ENCODE measurements at places on chromosomes 3 and 15.

DNA sequence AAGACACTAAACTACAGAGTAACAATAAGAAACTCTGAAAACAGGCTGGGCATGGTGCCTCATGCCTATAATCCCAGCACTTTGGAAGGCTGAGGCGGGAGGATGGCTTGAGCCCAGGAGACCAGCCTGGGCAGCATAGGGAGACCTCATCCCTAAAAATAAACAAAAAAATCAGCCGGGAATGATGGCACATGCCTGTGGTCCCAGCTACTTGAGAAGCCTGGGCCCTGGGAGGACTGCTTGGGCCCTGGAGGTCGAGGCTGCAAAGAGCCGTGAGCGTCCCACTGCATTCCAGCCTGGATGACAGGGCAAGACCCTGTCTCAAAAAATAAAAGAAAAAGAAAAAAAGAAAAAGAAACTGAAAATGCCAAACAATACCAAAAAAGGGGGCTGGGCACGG lies 55.4 kb downstream of the TMCC1 start:
- no peak for DNase-seq

DNA sequence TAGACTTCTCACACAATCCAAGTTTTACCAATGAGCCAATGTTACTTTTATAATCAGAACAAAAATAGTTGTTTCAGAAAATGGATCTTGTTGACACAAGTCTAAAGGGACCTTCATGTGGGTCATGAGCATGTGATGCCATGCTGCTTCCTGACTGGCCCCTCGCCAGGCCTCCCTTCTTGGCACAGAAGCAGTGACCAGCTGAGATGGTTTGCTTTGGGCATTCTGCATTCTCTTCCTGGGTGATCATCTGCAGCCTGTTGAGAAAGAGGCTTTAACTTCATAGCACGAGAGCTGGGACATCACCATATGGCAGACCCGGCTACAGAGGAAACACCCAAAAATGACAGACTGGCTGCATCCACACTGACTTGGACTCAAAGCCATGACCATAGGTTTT lies 45.7 kb downstream of the TGM4 start:
- DNase-seq, result no peak

DNA sequence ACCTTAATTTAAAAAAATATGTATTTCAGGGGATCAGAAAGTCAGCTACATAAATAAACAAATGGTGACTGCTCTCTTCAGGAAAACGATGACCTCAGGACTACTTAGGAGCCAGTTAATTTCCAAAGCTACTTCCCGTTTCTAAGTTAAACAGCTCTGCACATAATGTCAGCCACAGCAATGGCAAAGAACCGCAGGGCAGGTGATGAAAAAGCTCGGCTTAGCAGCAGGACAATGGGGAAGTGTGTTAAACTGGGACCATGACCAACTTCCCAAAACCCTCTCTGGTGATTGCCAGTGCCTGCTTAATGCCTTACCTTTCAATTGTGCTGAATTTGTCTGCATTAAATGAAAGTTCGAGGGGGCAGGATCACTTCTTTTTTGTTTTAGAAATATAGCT lies 258.9 kb downstream of the FHIT start:
- no peak for DNase-seq

DNA sequence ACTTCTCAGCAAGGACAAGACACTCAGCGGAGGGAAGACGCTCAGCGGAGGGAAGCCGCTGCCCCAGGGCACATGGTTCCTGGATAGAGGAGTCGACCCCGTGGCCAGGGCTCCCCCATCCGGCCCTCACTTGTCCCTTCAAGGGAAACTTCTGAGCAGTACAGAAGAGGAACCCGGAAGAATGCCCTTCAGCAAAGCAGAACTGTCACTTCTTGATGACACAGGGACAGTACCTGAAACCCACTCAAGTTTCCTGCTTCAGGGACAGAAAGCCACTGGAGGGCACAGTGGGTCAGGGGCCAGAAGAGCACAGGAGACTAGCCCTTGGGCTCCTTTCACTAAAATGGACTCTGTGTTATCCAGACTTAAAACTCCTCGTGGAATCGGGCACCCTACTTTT lies 97.8 kb upstream of the RPL32 start:
- no peak for DNase-seq

DNA sequence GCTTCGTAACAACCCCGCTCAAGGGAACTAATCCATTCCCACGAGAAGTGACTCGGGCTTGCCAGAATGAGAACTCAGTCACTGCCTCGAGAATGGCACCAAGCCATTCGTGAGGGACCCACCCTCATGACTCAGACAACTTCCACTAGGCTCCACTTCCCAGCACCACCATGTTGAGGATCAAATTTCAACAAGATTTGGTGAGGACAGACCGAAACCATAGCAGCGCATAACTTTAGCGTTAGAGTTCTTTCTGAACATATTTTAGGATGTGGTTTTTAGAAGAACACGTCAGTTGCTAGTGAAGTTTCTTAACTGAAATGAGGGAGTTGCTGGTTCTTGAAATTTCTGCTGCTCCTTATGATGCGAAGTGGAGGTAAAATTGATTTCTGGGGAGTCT lies 13.5 kb downstream of the PTPRG start:
- DNase-seq, result no peak

GRCh38 chr15:70783041-70783440 lies 19.7 kb upstream of the UACA start:
- DNase-seq, result no peak

GRCh38 chr15:50123861-50124557 lies 5.0 kb upstream of the ATP8B4 start:
- DNase-seq, result no peak

- no peak for DNase-seq
Observed at GRCh38 chr3:166955201-166955939, 424.7 kb downstream of the ZBBX start.

DNA sequence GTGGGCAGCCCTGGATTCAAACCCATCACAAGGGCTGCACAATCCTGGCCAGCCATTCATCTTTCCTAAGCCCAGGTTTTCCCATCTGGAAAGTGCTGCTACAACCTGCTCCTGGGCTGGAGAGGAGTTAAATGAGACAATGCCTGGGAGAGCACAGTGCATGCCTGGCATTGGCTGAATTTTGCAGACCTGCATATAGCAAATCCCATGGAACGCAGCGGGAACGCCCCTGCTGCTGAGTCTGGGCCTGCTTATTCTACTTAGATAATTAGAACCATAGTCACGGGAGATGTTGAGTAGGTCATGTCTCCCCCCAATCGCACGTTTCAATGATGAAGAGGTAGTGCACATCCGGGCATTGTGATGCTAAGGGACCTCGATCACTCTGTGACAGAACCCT lies 46.6 kb downstream of the ABTB1 start:
- no peak for DNase-seq

- DNase-seq, result no peak
Observed at GRCh38 chr3:24244491-24244890, 250.2 kb downstream of the THRB start.

DNA sequence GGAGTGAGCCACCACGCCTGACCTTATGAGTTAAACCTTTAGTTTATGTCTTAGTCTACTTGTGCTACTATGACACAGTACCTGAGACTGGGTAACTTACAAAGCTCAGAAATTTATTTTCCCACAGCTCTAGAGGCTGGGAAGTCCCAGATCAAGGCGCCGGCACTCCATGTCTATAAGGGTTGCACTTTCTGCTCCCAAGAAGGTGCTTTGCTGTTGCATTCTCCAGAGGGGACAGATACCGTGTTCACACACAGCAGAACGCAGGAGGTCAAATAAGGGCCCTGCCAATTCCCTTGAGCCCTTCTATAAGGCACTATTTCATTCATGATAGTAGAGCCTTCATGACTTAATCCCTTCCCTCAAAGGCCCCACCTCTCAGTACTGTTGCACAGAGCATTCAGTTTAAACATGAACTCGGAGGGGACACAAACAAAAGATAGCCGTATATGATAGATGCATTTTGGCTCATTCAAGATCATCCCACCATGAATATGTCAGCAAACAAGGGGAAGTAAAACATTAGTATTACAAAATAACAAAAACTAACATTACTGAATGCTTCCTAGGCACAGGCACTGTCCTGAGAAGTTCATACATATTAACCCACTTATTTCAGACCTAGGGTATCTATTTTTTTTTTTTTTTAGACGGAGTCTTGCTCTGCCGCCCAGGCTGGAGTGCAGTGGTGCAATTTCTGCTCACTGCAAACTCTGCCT lies 26.5 kb downstream of the PLA1A start:
- DNase-seq, result no peak

DNA sequence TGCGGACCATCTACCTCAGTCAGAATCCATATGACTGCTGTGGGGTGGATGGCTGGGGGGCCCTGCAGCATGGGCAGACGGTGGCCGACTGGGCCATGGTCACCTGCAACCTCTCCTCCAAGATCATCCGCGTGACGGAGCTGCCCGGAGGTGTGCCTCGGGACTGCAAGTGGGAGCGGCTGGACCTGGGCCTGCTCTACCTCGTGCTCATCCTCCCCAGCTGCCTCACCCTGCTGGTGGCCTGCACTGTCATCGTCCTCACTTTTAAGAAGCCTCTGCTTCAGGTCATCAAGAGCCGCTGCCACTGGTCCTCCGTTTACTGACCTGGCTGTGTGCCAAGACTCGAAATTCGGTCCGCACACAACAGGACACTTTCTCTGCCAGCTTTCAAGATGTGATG lies 21.9 kb downstream of the NRROS start:
- DNase-seq, result no peak

DNA sequence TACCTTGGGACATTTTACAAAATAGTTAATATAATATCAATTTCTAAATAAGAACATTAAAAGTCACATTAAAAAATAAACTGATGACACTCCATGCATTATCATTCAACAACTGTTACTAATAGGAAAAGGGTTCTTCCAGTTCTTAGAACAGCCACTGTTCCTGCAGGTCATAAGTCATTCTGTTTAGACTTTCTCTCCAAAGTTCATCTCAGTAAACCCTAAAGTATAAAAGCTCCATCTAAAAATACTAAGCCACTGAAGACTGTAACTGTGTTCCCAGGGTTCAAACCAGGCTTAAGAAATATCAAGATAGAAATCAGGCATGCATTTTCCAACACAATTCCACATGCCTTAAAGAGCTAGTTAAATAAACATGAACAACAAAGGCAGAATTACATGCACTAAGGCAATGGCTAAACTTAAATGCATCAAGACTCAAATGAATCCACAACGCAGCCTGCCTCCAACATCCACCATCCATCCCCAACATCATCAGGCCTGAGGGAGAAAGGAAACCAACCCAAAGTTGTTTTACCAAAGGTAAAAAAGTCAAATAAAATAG lies 46.2 kb downstream of the DMXL2 start:
- DNase-seq, result no peak

DNA sequence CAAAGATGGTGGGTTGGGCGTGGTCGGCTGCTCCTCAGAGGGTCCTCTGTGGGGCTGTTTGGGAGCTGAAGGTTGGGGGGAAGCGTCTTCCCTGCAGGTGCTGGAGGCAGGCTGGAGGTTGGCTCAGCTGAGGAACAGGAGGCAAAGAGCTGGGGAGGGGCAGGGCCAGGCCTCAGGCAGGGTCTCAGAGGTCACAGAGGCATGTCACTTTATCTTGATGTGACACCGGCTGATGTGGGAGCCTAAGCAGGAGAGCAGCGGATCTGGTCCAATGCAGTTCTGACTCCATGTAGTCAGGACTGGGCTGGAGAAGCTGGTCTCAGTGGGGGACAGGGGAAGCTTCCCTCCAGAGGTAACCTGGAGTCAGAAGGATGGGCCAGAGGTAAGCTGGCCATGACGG lies 7.7 kb upstream of the GNAT1 start:
- no peak for DNase-seq

DNA sequence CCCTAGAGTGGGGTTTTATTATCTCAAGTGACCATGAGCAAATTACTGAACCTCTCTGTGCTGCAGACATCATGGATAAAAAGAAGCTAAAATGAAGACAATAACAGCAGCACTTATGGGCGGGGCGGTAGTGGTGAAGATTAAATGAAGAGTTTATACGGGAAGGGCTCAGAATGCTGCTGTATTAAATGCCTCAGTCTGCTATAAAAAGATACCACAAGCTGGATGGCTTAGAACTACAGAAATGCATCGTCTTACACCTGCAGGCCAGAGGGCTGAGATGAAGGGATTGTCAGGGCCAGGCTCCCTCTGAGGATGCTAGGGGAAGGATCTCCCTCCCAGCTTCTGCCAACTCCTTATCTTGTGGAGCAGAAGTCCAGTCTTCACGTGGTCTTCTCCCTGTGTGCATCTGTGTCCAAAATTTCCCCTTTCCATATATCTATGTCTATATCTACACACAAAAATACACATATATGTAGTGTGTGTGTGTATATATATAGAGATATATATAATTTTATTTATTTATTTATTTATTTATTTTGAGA lies 2.9 kb downstream of the ALG1L2 start:
- DNase-seq, result no peak

- no peak for DNase-seq
Observed at GRCh38 chr3:107392549-107393165, 15.4 kb downstream of the CCDC54 start.

DNA sequence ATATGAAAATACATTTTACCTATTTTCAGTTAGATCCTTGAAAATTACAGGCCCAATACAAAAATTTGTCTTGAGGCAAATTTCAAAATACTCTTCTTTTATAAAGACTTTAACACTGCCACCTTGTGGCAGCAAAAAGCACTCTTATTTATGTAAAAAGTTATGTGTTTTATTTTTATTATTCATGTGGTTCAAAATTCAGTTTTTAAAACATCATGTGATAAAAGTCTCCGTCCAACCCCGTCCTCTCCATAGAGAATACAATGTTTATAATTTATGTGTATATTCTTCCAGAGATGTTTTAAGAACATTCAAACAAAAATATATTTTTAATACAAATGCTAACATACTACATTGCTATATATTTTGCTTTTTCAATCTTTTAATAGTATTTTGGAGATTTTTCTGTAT lies 36.9 kb upstream of the TRIM59 start:
- DNase-seq, result no peak

DNA sequence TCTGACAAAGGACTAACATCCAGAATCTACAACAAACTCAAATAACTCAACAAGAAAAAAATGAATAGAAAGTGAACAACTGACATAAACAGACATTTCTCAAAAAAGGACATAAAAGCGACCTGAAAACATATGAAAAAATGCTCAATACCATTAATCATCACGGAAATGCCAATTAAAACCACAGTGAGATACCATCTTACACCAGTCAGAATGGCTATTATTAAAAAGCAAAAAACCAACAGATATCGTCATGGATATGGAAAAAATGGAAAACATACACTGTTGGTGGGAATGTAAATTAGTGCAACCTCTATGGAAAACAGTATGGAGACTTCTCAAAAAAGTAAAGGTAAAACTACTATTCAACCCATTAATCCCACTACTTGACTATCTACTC lies 53.3 kb downstream of the ZNF385D start:
- no peak for DNase-seq

GRCh38 chr15:92100751-92101150 lies 247.2 kb downstream of the SLCO3A1 start:
- no peak for DNase-seq

- DNase-seq, result no peak
Observed at GRCh38 chr3:98032904-98033303, 2.2 kb downstream of the GABRR3 start.

GRCh38 chr3:5489536-5489935 lies 302.0 kb downstream of the EDEM1 start:
- DNase-seq, result no peak
